ENCODE measurements at places on chromosomes 2 and 18.

GRCh38 chr2:68689553-68690537 is 44.8 kb upstream of the ARHGAP25 start:
- DNase-seq: peak; percentile 26

DNA sequence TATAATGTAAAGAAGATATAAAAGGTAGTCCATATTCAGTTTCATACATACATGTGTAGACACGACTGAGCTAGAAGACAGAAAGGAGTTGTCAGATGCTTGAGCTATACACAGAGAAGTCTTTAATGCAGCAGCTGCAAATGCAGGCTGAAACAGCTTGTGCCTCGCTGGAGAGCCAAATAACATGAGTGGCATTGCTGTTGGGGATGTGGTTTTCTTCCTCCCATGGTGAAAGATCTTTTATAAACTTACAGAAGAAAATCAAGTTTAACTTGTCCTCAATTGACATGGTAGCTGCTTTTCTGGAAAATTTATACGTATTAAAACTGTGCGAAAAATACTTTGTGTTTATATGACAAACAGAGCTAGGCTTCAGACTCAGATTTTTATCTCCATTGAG is 16.4 kb upstream of the IL1R1 start:
- DNase-seq: no peak

DNA sequence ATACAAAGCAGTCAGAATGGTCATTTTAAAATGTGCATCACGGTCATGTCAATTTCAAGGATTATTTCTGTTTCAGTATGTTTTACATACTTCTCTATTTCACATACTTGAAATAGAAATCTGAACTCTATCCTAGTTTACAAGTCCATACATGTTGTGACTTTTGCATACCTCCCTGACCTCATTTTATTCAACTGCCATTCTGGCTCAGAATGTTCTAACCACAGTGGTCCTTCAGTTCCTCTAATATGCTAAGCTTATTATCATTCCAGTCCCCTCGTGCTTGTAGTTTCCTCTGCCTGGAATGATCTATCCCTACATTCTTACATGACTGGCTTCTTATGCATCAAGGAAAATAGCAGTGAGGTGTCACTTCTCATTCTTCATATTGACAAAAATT is 295.6 kb downstream of the KIAA1328 start:
- no peak for DNase-seq

- DNase-seq: no peak
These were observed 17.4 kb downstream of the SEMA4F start for GRCh38 chr2:74671479-74671878.

DNA sequence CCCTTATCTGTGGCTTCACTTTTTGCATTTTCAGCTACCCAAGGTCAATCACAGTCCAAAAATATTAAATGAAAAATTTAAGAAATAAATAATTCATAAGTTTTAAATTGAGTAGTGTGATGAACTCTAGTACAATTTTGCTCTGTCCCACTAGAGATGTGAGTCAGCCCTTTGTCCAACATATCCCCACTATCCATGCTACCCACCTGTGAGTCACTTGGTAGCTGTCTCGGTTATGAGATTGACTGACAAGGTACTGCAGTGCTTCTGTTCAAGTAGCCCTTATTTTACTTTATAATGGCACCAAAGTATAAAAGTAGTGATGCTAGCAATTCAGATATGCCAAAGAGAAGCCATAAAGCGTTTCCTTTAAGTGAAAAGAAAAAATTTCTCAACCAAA is 28.8 kb downstream of the ADCY3 start:
- no peak for DNase-seq

DNA sequence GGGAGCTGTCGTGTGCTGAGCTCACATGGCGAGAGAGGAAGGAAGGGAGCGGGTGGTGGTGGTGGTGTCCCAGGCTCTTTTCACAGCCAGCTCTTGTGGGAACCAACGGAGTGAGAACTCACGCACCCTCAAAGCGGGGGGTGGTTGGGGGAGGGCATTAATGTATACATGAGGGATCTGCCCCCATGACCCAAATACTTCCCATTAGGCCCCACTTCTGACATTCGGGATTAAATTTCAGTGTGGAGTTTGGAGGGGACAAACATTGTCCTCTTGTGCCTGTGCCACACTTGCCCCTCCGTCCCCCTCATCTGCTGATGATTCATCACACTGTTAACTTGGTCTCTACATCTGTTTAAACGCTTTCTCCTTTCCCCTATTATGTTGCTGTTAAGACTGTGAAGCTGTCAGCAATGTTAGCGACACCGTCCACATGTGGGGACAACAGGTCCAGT is 22.5 kb downstream of the INPP4A start:
- DNase-seq: no peak

- DNase-seq: peak; percentile 50
These were observed 576.0 kb downstream of the LRP1B start for GRCh38 chr2:141554810-141555209.

- no peak for DNase-seq
These were observed 759.9 kb upstream of the HS6ST1 start for GRCh38 chr2:129078548-129078947.

GRCh38 chr2:241036964-241037421 is 38.6 kb downstream of the SNED1 start:
- DNase-seq: no peak

GRCh38 chr2:231524477-231525247 is 5.6 kb downstream of the NMUR1 start:
- no peak for DNase-seq

DNA sequence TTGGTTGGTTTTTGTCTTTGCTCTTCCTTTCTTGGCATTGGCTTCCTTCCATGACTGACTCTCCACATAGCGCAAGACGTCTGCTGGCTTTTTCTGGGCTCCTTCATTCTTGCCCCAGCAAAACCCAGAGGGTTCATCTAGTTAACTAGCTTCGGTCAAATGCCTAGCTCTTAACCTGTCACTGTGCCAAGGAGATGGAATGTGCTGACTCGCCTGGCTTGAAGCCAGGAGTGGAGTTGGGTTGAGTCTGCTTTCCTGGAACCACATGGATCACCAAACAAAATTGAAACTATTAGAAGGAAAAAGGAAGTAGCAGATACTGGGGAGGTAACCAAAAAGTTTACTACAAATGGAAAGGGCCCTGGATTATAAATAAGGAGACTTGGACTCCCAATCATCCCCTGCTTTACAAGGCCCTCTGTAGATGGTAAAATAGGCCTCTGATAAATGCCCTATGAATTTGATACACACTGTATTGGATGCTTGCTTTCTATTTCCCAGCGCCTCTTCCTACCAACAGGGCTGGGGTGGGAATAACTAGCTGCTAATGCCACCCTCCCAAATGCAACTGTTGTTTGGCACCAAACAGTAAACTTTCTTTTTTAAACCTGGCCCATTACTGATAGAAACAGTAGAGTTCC is 11.3 kb downstream of the MALT1 start:
- no peak for DNase-seq

GRCh38 chr2:193818801-193819499 is 1624.2 kb upstream of the TMEFF2 start:
- no peak for DNase-seq

DNA sequence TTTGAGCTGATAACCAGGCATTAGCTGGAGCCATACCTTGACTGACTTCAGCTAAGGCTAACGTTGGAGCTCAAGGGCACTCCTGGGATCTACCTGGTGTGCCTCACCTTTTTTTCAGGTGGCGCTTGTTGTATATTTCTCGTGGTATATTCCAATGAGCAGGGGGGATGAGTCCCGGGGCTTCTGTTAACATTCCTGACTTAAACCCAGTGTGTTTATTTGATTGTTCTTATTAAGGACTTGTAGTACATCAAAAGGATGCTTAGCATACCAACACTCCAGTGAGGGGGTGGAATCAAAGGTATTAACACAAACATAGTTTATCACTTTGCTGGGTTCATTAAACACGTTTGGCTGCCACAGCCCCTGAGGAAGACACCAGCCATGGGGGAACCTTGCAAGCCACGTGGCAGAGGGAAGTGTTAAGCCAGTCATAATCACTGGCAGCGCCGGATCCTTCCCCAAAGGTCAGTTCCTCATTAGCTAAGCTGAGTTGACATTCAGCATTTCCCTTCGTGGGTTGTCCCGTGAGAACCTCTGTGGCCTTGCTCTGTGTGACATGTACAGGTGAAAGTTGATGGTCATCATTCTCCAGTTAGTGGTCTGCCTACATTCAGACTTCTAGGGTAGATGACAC is 119.5 kb upstream of the MCFD2 start:
- peak; percentile 64 for DNase-seq

DNA sequence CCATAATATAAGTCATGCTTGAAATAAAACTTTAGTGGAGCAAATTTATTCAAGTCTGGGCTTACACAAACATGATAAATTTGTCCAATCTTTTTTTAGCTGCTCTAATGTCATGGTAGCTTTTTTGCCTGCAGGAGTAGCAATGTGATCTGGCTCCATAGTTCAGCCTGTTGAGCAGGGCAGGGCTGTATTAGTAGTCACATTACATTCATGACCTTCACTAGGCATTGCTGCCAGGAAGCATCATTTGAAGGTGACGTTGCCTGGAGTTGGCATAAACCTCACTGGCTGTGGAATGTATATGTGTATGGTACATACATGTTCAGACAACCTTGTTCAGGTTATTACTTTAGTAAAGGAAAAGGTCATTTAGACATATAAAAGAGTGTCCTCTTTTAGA is 76.6 kb downstream of the CCDC85A start:
- DNase-seq: no peak

DNA sequence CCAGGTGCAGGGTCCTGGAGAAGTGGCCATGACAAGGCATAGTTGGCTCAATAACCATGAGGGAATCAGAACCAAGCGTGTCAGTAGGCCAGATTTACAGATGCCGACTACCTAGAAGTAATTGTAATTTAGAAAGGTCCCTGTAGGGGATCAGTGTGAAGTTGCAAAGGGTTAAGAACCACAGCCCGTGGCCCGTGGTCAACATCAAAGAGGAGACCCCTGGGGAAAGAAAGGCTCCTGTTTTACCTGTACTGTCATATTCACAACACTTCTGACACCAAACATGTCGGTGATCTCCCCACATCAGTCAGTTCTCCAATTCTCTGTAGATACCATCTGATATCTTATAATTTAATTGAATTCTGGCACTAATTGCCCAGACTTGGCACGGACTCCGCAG is 31.0 kb downstream of the SP100 start:
- DNase-seq: no peak

DNA sequence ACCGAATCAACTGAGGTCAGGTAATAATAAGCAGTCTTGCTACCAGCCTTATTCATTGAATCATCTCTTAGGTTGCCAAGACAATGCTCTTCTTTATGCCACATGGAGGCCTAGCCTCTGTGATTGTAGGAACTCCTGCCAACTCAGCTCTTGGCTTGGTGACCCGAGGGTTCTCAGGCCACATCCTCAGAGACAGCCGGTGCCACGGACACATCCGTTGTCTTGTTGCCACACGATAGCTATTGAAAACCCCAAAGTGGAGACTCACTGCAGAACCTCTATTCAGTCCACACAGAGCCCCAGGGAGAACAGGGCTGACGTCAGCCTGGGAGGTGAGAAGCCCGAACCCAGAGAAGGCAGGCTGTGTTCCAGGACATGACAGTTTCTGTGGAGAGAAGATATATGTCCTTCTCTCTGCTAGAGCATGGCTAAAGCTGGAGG is 53.5 kb upstream of the TGFA start:
- no peak for DNase-seq

- no peak for DNase-seq
These were observed 40.9 kb downstream of the GYPC start for GRCh38 chr2:126696644-126697520.

DNA sequence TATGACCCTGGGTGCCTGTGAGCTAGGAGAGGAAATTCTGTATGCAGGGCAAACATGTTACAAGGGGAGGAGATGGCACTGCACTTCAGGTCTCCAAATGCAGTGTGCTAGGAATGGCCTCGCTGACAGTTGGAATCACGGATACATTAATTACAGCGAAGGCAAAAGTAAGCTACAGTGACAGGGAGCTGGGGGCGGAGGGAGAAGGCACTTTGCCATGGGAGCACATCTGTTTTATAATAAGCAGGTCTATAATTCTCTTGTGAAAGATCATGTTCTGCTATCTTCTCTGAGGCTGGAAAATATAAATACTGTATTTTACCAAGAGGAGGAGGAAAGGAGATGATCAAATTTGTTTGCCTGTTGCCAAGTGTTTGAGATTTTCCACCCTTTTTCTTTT is 56.3 kb upstream of the FZD5 start:
- no peak for DNase-seq

GRCh38 chr18:14767474-14767873 is 19.5 kb downstream of the ANKRD30B start:
- DNase-seq: no peak

DNA sequence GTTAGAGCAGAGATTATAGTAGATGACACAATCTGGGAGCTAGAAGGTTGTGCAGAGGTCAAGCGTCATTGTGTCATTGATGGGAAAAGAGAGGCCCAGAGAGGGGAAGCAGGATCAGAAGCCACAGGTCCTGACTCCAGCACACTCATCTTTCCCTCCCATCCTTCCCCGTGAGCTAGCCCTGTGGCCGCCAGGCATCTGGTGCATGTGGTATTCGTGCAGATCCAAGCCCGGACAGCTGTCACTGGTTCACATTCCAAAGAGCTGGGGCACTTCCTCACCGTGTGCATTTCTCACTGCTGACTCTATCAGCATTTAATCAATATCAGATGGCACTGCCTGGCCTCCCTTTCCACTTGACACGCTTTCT is 94.1 kb upstream of the THOC1 start:
- DNase-seq: no peak

DNA sequence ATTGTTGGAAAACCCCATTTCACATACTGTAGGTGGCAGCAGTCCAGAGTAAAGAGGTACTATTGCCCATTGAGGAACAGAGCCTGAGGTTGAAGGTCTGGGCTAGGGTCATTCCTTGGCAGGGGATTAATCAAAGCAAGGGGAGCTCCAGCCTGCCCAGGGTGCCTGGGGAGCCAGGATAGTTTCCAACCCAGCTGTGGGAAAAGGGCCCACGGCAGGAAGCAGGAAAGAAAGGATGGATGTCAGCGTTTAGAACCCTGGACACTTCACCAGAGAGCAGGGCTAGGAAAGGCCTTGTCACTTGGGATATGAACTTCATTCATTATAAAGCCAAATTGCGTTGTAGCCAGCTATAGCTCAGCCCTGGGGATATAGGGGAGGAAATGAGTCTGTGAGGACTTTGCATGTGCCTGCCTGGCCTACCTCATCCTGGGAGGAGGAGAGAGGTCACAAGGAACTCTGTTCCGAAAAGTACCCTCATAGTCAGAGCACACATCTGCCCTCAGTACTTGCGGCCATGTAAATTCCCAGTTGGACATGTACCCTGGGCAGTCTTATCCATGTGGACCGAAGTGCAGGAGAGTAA is 140.2 kb upstream of the COPS8 start:
- no peak for DNase-seq

- no peak for DNase-seq
These were observed 7.5 kb downstream of the MYO1B start for GRCh38 chr2:191252699-191253098.

DNA sequence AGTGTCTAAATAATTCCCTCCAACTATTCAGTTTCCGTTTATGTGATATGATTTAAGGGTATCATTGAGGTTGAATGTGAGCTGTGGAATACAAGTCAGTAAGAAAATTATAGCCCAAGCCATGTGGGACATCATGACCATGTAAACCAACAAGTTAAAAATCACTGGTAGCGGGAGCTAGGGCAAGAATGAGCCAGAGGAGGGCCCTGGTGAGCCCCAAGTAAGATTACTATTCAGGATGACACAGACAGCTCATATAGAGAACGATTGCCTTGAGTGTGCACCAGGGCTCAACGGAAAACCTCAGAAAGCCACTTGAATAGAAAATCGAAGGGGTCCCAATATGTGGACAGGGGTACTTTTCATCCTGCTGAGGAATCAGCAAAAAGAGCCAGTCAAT is 87.8 kb upstream of the RBMS1 start:
- DNase-seq: no peak

Data from hematopoietic multipotent progenitor cell (in vitro differentiated cells).